ENCODE measurements at places on chromosomes 16 and 17.

DNA sequence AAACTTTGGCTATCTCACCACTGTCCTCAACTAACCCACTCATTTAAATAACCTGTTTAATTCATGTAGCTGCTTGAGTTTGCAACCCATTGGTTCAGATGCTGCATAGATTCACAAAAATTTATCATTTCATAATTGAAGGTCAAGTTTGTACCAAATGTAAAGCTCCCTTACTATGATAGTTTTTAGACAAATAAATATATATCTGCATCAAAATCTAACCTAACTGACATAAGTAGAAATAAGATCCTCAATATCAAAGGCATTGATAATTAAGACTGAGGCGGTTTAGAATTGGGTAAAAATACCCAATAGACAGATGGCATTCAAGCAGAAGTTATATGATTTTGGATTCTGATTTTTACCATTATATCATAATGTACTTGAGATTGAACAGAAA, 132.9 kb upstream of the NACA2 start:
- no peak for DNase-seq

DNA sequence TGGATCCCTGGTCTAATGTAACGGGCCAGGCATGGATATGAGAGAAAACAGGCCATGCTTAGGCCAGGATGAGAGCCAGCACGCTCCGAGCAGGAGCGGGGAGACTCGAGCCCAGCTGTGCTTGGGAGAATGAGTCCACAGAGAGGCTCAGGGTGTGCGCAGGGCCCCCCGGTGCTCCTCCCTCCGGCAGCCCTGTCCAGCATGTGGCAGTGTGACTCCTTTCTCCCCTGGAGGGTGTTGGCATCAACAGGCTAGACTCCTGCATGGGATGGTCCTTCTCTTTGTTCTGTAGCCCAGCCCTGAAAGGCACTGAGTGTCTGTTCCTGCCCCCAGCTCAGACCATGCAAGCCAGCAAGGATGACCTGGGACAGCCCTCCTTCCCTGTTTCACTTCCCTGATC, 23.4 kb downstream of the PGS1 start:
- no peak for DNase-seq

DNA sequence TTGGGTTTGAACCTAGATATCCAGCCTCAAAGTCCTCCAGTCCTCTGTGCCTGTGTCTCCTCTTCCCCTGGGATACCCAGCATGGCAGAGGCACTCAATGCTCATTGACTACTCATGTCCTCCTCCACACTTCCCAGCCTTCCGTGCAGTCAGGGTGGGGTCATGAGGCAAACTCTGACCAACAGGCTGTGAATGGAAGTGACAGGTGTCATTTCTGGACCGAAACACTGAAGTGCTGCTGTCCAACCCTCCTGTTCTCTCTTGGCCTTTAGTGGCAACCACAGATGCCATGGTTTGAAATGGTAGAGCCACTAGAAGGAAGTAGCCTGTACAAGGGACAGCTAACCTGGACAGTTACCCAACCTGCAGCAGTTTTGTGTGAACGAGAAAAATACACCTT, 46.7 kb upstream of the MAP3K14 start:
- no peak for DNase-seq

GRCh38 chr17:78362232-78362631, 2.4 kb upstream of the SOCS3 start:
- DNase-seq = no peak

DNA sequence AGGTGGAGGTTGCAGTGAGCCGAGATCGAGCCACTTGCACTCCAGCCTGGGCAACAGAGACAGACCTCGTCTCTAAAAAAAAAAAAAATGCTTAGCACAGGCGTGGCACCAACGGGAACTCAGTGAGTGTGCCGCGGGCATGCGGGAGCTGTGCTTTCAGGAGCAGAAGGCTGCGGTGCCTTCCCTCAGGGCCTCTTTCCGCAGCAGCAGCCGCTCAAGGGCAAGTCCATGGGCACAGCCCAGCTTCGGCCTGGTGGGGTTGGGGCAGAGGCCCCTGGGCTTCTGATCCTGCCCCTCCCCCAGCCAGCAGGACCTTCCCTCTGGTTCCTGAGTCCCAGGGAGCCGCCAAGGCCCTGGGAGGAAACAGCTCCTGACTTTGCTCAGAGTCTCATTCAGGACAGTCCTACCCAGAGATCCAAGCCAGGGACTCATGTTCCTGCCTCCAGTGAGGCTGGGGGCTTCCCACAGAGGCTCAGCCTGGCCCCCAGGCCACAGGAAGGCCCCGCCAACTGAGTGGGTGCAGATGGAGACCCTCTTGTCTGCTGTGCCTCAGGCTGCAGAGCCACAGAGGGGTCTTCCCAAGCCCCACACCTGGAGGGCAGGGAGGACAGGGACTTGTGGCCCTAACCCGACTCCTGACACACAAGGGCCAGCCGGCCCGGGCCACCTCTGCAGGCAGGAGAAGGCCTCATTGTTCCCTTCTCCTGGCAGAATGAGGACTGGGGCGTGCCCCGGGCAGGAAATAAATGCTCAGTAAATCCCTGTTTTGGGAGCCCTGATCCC, 3.3 kb upstream of the ZG16B start:
- DNase-seq = no peak

DNA sequence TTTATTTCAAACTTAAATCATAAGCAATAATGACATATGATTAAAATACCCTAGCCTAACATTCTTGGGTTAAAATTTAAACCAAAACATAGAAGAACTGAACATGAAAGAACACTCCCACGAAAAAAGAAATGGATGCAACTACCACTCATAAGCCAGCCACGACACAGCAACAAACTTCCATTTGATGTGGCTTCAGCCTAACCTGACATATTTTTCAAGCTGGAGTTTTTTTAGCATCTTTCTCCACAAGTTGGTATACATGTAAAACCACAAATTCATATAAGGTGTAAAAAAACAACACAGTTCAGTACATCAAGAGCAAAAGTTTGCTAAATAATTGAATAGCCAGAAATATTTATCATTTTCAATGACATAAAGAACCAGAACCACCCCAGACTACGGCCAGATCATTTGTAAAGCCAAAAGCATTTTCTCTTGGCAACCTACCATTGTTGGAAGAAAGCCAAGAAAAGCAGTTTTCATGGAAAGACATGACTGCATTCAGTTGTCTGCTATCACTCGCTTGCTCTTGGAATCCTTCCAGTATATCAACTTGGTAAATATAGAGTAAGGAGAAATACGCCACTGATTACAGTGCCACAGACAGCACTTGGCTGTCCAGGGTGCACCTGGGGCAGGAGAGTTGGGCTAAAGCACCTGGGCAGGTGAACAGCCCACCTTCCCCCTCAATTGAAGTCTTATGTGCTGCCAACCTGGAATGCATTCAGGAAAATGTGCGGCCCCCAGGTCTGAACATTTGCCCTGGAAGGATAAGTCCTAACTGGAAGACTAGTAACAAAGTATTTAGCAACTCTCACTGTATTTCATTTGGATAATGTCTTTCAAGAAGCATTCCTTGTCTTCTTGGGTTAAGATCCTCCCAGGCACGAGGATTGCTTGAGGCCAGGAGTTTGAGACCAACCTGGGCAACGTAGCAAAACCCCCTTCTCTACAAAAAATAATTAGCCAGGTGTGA, 60.5 kb downstream of the CREBBP start:
- DNase-seq = no peak

DNA sequence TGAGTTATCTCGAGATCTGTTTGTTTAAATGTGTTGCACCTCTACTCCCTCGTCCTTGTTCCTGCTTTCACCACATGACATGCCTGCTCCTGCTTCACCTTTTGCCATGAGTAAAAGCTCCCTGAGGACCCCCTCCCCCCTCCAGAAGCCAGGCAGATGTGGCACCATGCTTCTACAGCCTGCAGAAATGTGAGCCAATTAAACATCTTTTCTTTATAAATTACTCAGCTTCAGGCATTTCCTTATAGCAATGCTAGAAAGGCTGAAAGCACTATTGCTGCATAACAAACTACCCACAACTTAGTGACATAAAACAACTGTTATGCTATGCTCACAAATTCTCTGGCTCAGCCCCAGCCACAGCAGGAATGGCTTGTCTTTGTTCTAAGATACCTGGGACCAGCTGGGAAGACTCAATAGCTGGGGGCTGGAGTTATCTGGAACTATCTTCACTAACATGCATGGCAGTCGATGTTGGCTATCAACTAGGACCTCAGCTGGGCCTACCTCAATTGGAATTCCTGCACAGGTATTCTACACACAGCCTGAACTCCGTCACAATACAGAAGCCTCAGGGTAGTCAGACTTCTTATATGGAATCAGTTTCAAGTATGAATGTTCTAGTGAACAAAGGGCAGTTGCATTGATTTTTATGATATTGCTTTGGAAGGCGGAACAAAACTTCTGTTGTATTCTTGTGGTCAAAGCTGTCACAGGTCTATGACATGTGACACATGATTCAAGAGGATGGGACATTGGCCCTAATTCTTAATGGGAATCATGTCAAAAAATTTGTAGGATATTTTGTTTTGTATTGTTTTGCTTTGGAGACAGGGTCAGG, 186.0 kb upstream of the PIRT start:
- DNase-seq = no peak

- no peak for DNase-seq
Measured at GRCh38 chr16:24178496-24178895, 77.6 kb upstream of the CACNG3 start.

DNA sequence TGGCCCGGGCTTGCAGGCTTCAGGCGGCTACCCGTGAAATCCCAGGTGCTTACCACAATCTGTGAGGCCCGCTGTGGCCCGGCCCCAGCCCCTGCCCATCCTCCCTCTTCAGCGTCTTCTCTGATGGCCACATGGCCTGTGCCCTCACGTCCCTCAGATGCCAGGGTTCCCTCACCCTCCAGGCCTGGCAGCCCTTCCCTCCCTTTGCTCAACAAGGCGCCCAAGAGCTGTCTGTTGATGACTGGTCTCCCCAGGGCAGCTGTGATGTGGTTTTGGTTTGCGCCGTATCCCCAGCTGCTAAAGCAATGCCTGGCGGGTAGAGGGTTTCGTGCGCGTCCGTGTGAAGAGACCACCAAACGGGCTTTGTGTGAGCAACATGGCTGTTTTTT, 35.1 kb downstream of the PMM2 start:
- DNase-seq = no peak

DNA sequence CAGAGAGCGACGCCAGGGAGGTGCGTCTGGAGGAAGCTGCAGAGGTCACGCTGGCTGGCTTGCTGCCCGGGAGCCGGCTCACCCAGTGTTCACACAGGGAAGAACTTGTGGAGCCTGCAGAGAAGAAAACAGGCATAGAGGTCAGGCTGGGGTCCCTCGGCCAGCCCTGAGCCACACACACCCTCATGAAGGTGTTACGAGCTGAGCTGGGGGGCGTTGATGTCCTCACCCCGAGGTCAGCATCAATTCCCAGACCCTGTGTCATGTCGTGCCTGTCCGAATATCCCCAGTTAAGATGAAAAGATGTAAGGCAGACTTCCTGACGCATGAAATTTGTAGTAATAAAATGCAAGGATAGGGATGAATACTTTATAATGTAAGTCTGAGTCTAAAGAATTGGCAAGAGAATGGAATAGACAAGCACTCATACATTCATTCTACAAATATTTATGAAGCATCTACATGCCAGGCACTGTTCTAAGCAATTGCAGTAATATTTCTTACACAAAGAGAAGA, 77.1 kb downstream of the USP31 start:
- no peak for DNase-seq

- no peak for DNase-seq
Measured at GRCh38 chr17:59893676-59894100, 767 bp downstream of the RPS6KB1 start.

All from activated naive CD4-positive, alpha-beta T cell (primary cell).